ENCODE measurements at places on chromosomes 12 and 14. TPM values are rescaled to one million over a fixed set of nuclear protein-coding genes. Genes with fewer than 3 reads are reported as not detected.

DNA sequence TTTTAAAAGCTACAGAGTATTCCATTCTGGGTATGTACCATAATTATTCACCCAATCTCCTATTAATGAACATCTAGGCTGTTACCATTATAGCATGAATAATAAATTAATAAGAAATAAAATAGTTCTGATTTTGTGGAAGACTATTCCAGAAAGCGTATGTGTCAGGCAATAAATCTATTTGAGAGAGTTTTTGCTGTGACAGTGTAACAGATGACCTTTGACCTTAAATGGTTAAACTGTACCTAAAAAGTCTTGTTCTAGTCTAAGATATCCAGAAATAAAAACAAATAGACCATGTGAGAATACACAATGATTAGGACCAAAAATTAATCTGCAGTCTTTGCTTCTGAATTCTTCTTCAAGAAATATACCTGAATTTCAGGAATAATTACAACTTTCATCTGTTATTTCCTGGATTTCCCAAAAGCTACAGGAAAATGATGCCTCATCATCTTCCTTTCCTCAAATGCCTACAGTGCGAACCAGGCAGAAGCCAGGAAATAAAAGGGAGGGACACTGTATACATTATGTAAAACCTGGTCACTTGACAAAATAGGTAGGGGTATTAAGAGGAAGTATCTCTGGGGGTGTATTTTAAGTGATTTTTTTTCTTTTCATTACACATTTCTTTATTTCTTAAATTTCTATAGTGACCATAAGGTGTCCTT lies 7.3 kb downstream of the TM7SF3 start:
- DNase-seq, result no peak

- DNase-seq, result no peak
Observed at GRCh38 chr14:31300296-31300695, 92.7 kb upstream of the HECTD1 start.

- DNase-seq, result no peak
Observed at GRCh38 chr14:74155749-74156148, 71.0 kb downstream of the LIN52 start.

DNA sequence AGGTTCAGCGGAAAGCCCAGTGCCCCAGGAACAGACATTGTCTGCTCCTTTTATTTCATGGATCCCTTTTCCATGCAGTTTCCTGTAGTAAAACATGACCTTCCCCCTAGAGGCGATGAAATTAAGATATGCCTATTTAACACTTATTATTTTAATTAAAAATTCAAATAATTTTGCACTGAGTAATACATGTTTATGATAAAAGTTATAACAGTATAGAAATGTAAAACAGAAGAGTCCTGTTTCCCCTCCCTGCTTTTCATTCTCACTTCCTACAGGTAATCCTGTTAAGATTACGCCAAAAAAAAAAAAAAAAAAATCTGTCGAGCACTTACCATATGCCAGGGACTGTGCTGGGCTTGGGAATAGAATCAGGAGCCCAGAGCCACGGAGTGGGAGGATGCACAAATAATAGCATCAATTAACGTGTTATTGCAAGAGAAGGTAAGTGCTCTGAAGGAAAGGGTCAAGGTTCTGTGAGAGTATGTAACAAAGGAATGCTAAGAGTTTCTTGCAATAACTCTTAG lies 830 bp upstream of the LPCAT3 start:
- no peak for DNase-seq

- DNase-seq, result no peak
Observed at GRCh38 chr12:115799610-115800009, 477.9 kb downstream of the MED13L start.

DNA sequence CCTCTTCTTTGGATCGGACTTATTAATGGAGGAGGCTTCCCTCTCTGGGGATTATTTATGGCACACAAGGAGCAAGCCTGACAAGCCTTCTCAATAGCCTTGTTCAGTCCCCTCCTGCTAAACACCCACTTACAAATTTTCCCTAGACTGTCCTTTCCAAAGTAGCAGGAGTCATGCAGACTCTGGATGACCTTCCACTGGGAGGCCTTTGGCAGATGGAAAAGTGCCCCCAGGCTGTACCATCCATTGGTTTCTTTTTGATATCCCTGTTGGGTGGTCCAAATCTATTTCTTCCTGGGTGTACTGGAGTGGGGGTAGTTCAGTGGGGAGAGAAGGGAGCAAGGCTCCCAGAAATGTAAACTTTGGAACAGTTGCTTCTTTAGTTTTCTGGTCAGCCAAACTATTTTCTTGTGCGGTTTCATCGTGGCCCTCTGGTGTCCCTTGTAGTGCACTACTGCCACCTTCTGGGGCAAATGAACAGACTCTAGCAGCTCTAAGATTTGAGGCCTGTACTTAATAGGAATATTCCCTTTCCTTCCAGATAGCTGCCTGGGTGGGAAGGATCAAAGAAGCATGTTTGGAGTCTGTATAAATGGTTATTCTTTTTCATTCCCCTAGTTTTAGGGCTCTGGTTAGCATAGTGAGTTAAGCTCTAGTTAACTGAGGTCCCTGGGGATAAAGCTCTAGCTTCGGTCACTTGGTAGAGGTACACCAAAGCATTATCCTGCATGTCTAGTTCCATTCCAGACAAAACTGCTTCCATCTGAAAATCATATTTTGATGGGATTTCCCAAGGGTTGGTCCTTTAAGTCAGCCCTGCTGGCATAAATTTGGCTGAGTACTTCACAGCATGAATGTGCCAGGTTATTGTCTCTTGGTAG lies 409.5 kb downstream of the SLC6A15 start:
- no peak for DNase-seq

Gene ART4
- 5.0 TPM for total RNA-seq

Gene PCED1B
- total RNA-seq, result 0.55 TPM

Gene FOXA1
- not detected for total RNA-seq

All from left ventricle myocardium inferior (tissue), 1 donor.